Activated CD4-positive, CD25-positive, alpha-beta regulatory T cell treated with anti-CD3 and anti-CD28 coated beads, Interleukin-2, amount 50 U/mL, for 72 hours (primary cell): ENCODE measurements at places on chromosomes 6 and 20.
A peak's percentile ranks its signal among the peaks of the same experiment; 100 is the strongest.

DNA sequence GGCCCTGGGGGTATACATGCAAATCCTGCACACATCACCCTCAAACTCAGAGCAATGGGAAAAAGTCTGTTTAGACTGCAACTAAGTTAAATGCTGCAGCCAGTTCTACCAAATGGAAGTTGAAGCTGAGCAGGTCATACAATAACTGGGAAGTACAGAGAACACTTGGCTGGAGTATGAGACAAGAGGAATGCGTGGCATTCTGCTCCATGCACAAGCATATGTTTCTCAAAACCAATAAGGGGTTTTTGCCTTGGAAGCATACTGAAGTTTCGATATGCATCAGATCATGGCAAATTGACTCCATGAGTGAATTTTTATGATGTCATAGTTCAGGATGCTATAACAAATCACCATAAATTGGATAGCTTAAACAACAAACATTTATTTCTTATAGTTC, 193.8 kb downstream of the COL12A1 start:
- no peak for DNase-seq

- peak; percentile 40 for DNase-seq
Measured at GRCh38 chr6:28383235-28384142, 16.1 kb downstream of the ZSCAN12 start.

- no peak for DNase-seq
Measured at GRCh38 chr20:12207875-12208274, 290.2 kb downstream of the BTBD3 start.

GRCh38 chr20:32319100-32319499, 39.0 kb upstream of the ASXL1 start:
- no peak for DNase-seq

GRCh38 chr6:9205645-9206044, 770.3 kb upstream of the SLC35B3 start:
- no peak for DNase-seq

GRCh38 chr20:63220696-63221399, 4.9 kb upstream of the YTHDF1 start:
- no peak for DNase-seq

DNA sequence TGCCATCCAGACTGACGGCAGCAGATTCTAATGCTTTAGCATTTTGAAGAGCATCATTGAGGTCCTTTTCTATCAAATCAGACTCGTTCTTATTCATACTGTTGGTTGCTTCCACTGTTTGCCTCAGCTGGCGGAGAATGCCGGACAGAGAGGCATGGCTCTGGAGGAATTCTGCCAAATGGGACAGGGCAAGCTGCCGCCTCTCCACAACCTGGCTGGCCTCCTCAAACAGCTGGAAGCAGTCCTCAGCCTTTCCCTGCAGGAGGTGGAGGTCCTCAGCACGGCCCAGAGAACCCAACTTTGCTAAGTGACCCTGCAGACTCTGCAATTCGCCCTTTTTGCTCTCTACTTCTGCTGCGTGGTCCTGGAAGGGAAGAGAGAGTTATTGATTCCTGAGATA, 220.5 kb downstream of the SYNE1 start:
- DNase-seq: no peak

GRCh38 chr6:9292975-9293374, 857.6 kb upstream of the SLC35B3 start:
- DNase-seq: no peak

GRCh38 chr6:138772596-138773176, 883 bp upstream of the CCDC28A start:
- DNase-seq: no peak

- DNase-seq: no peak
Measured at GRCh38 chr6:96014846-96015517, 792 bp upstream of the FUT9 start.

DNA sequence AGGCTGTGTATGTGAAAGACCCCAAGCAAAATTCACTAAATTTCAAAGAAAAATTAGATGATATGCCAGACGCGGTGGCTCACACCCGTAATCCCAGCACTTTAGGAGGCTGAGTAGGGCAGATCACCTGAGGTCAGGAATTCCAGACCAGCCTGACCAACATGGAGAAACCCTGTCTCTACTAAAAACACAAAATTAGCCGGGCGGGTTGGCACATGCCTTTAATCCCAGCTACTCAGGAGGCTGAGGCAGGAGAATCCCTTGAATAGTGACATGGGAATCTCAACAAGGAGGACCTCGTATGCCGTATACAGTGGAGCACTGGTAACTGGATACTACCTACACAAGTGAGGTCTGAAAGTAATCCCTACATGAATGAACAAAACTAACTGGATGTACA, 92.7 kb upstream of the JARID2 start:
- no peak for DNase-seq

GRCh38 chr6:37906121-37906520, 86.6 kb downstream of the ZFAND3 start:
- no peak for DNase-seq

DNA sequence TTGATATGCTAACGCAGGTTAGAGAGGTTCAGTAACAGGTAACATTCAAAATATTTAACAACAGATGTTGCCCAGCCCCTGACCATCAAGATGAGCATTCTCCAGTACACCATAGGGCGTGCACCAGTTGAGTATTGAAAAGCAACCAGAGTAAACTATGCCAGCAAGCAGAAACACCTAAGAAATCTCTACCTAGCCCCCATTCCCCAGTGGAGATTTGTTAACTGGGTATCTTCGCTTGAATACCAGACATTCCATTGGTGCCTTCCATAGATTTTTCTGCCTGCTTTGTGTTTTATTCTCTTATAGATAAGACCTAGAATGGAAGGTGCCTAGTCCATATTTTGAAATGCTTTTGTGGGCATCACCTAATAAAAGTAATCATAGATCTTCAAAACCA, 623.9 kb downstream of the KIF16B start:
- no peak for DNase-seq

DNA sequence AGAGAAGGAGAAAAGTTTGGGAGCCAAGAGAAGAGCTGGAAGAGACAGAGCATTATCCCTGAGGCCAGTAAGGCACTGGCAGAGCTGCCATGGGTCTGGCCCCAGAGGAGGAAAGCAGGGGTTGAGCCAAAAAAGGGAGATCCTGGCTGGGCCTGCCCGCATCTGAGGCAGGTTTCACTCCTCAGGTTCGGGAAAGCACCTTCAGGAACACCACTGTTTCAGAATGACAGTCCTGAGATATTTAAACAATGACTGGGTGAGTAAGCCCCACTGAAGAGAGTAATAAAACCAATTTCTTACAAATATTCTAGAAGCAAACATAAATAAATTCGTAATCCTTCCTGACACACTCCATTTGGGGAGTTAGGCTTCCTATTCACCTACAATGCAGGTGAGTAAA, 152.2 kb downstream of the BACH2 start:
- no peak for DNase-seq

- DNase-seq: no peak
Measured at GRCh38 chr6:4714961-4715501, 61.2 kb upstream of the CDYL start.

GRCh38 chr6:8219352-8219943, 117.1 kb upstream of the EEF1E1 start:
- no peak for DNase-seq

- DNase-seq: no peak
Measured at GRCh38 chr20:44494266-44494665, 18.6 kb downstream of the TTPAL start.

GRCh38 chr6:117540670-117541069, 58.2 kb downstream of the DCBLD1 start:
- DNase-seq: no peak

GRCh38 chr20:31808481-31808880, 10.7 kb upstream of the MYLK2 start:
- no peak for DNase-seq

DNA sequence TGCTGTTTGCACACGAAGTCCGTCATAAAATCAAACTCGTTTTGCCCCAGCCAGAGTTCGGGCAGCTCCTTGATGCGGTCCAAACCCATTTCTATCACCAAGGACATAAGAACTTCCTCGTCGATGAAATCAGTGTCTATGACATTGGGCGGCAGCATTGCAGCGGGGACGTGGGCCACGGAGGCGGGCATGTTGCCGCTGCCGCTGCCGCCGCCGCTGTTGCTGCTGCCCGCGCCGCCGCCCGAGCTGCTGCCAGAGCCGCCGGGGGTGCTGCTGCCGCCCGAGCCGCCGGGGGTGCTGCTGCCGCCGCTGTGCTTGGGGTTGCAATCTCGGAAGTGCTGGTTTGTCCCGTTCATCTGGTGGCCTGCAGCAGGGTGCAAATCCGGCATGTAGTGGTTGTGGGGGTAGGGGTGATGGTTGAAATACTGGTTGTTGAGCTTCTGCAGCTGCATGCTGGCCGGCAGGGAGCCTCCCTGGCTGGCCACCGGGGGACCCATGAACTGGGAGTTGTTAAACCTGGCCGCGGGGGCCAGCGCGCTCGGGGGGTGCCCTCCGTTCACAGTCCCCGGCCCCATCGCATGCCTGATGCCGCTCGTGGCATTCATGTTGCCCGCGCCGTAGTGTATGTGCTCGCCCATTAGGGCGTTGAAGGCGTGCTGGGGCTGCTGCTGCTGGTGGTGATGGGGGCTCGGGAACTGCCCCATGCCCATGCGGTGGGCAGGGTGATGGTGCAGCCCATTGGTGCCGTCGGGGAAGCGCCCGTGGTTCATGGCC, 1.1 kb downstream of the CITED2 start:
- DNase-seq: peak; percentile 77

DNA sequence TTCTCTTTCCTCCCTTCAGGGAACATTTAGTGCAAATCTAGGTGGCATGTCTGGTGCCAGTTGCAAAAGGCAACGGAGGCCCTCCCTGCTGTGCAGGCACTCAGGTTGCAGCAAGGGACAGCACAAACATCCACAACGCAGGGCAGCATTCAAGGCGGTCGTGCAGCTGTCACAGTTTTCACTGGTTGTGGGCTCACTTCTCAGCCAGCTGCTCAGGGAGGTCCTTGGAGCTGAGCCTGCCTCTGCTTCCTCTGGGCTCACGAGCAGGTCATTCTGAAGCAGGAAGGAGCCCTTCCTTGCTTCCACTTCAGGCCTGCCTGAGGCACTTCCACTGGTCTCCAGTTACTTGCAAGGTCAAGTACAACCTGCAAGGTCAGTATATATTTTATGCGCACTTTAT, 3.8 kb upstream of the NPEPL1 start:
- DNase-seq: no peak

DNA sequence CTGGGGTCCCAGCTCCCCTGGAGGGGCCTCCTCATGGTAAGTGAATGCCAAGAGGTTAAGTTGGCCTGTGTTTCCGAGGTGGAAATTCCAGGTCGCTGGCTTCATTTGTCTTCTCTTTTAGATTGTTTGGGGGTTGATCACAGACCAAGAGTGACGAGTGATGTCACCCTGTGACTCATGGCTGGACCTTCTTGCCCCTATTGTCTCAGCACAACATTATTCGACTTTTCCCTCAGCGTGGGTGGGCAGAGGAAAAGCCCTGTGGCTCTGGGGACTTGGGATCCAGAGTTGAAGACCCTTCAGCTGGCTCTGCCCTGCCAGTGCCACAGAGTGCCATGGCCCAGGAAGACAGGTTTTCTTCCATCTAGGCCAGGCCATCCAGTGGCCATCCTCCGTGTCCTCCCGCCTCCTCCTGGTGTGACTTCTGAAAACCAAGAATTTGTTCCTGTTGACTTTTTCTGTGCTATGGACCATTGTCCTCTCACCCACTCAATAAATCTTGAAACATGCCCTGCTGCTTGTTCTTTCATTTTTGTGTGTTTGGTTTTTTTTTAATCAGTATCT, 15.4 kb upstream of the SNHG17 start:
- no peak for DNase-seq

GRCh38 chr6:80003826-80004172, 650 bp upstream of the TTK start:
- DNase-seq: no peak

GRCh38 chr6:86706449-86706848, 230.9 kb upstream of the HTR1E start:
- no peak for DNase-seq

- no peak for DNase-seq
Measured at GRCh38 chr6:1316489-1316971, 4.6 kb downstream of the FOXQ1 start.

GRCh38 chr6:3525915-3526314, 69.1 kb upstream of the SLC22A23 start:
- DNase-seq: no peak

- no peak for DNase-seq
Measured at GRCh38 chr6:94478133-94479005, 1059.0 kb upstream of the EPHA7 start.

DNA sequence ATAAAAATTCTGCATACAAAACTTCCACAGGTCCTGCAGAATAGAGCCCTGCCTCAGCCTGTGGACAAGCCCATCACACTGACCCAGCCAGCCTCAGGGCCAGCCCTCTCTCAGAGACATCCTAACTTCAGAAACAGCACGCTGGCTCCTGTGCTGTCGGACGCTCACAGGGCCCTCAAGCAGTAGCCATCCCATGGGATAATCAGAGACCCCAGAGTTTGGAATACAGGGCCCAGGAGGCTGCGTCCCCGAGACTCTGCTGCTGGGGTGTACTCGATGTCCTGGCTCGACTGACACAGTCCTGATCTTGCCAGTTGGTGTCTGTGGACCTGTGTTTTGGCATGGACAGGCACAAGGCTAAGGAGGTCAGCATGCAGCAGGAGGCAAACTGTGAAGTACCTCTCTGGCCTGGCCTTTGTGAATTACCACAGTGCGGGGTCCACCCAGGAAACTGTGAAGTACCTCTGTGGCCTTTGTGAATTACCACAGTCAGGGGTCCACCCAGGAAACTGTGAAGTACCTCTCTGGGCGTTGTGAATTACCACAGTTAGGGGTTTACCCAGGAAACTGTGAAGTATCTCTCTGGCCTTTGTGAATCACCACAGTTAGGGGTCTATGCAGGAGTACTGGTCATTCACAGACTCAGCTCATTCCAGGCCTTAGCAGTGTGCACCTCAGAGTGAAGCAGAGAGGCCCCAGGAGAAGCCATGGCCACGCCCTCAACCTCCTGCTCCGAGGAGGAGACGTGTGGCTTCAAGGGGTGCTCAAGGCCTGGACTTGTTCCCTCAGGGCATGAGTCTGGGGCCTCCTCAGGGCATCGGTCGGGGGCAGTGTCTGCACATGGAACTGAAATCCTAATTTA, 212.4 kb downstream of the SYNDIG1 start:
- DNase-seq: no peak

DNA sequence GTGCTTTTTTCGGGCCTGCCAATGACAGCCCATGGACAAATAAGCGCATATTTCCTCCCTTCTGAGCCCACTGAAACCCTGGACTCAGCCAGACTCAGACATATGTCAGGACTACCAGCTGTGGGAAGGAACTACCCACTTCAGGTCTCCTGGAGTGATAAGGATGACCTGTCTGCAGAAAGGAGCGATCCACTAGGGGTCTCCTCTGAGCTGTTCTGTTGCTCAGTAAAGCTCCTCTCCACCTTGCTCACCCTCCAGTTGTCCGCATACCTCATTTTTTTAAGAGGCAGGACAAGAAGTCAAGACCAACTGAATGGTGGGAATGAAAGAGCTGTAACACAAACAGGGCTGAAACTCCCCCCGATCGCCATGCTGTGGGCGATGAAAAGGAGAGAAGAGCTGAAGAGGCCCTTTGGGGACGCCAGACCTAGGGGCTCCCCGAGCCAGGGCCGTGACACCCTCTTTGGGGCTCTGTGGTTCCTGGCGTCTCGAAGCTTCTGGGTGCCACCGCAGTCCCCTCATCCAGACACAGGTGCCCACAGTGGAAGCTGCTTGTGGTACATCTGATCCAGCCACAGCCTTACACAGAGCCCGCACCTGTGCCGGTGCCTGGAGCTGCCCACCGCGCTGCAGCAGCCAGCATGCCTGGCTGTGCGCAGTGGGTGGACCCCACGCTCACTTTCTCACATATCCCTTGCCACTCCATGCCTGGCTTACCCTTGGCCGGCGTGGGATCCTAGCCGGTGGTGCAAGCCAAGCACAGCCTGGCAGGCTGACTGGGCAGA, 68.8 kb downstream of the EYS start:
- no peak for DNase-seq

- DNase-seq: no peak
Measured at GRCh38 chr20:14378326-14378725, 40.9 kb upstream of the FLRT3 start.
